ENCODE measurements at places on chromosomes 7 and 10. TPM values are rescaled to one million over a fixed set of nuclear protein-coding genes. Genes with fewer than 3 reads are reported as not detected.
A peak's percentile ranks its signal among the peaks of the same experiment; 100 is the strongest.

Gene NXPH1
- total RNA-seq = not detected

Gene ANKMY2
- 26.5 TPM for total RNA-seq

DNA sequence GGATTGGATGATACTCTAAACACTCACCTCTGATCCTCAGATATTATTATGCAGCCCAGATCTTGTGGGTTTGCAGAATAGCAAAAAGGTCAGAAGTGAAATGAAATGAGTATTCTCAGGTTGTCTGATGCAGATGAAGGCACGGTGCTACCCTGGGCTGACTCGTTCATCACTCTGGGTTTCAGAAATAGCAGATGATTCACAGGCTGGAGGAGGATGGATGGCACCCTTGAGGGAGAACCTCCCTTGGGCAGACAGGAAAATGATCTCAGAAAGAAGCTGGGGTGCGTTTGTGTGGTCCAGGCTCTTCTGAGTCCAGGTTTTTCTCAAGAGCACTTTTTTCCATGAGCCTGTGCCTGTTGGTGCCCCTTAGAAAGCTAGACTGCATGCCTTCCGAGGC, 515.8 kb upstream of the MKI67 start:
- no peak for DNase-seq

DNA sequence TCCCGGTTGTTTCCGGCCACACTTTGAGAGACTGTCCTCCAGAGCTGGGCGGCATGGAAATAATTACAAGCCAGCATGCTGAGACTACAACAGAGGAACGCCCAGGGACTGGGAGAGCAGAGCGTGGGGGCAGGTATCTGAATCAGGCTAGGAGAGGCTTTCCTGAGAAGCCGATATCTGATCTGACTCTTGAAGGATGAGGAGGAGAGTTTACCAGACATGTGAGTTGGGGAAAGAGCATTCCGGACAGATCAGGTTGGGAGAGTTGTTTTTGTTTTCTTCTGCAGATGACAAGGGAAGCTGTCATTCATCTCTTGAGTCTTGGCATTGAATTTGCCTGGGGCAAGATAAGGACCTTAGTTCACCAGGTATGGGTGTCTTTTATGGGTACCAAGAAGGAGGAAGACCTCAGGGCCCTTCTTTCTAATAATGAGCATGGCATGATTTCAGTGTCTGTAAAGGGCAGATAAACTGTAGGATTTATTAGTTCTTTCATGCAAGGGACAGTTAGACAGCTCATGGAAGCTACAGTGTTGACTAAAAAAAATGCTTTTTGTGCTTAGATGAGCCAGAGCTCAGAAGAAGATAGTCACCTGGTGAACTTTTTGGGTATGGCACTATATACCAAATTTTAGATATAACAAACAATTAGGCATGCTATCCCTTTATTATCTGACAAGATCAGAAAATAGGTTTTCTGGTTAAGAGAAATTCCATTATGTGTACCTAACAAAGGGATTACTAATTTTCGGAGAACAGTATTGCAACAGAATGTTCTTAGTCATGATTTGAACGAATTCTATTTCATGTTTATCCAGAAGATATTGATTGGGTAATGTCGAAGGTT, 36.2 kb downstream of the WBP1L start:
- DNase-seq = no peak

GRCh38 chr7:157651366-157652160, 314.8 kb downstream of the DNAJB6 start:
- DNase-seq = no peak

GRCh38 chr10:120011359-120012130, 119.0 kb downstream of the SEC23IP start:
- DNase-seq = peak; percentile 17

Gene FAM25C
- not detected for total RNA-seq

DNA sequence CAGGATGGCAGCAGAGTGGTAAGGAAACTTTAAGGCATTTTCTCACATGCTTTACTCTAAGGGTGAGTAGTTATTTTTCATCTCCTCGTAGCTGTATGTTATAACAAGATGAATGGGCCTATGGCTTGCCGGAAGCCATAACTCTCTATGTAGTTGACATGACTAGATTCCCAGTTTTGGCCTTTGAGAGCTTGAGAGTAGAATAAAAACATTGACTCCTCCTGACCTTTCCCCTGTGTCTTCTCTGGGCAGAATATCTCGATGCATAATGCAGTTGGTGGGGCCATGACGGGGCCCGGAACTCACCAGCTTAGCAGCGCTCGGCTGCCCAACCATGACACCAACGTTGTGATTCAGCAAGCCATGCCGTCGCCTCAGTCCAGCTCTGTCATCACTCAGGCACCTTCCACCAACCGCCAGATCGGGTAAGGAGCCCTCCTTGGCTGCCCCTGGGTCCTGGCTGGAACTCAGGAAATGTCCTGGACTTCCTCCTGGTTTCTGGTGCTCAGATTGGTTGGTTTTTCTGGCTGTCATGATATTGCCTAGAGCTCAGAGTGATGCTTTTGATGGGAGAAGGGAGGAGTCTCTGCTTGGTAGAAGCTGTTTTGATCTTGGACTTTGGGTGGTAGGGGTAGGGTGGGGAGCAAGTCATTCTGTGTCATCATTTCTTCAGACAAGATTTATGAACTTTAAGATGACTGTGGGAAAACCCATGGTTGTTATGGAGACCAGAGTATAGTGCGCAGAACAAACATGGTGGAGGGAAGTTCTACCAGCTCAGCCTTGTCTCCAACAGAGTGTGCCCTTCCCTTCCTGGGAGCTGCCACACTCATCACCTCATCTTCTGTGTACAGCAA, 158.0 kb downstream of the CREB5 start:
- no peak for DNase-seq

Gene SFTPA2
- not detected for total RNA-seq

DNA sequence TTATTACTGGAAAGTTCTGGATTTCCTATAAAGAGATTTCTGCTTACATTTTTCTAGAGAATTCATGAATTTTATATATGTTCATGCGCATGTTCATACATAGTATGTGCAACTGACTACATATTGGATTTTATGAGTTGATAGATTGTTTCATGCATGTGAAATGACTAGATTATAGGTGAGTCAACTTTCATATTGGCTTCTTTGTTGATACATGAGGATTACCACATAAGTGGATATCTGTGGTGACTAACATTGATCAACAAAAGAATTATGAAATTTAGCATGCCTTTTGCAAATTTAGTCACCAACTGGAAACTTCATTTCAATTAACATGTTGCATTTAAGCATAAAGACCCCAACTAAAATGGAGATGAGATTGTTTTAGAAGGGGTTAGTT, 99.0 kb downstream of the GNAT3 start:
- DNase-seq = no peak

Gene HABP2
- 112 TPM for total RNA-seq

- DNase-seq = no peak
Measured at GRCh38 chr10:17238445-17239291, 10.6 kb downstream of the VIM start.

GRCh38 chr10:52621635-52622079, 150.9 kb downstream of the MBL2 start:
- DNase-seq = no peak

DNA sequence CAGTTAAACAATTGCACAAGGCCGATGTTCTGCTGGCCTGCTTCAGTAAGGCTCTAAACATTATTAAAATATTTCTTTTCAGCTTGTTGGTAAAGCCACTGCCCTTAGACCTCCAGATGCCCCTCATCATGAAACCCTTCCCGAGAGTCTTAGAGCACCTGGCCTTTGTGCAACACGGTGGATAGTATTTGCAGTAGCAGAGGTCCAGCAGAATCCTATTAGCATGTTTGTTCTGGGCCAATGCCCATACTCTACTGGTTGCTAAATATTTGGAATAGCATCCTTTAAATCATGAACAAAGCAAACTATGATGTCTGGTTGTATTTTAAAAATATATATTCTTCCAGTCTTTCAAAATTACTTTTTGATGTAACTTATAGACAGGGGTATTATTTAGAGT, 584.6 kb downstream of the CNTNAP2 start:
- no peak for DNase-seq

- DNase-seq = no peak
Measured at GRCh38 chr7:44769376-44769775, 20.7 kb downstream of the ZMIZ2 start.

Gene HK1
- 35.6 TPM for total RNA-seq

GRCh38 chr10:113226831-113227445, 276.9 kb downstream of the TCF7L2 start:
- no peak for DNase-seq

Gene CFAP46
- total RNA-seq = 15.4 TPM

GRCh38 chr10:106987362-106987761, 177.1 kb downstream of the SORCS1 start:
- DNase-seq = no peak

Gene ZNF425
- 8.0 TPM for total RNA-seq

GRCh38 chr7:95614442-95614940, 18.2 kb upstream of the PDK4 start:
- DNase-seq = no peak

- no peak for DNase-seq
Measured at GRCh38 chr7:120941064-120941463, 9.5 kb upstream of the ING3 start.

Gene FKBP9
- 86.4 TPM for total RNA-seq

DNA sequence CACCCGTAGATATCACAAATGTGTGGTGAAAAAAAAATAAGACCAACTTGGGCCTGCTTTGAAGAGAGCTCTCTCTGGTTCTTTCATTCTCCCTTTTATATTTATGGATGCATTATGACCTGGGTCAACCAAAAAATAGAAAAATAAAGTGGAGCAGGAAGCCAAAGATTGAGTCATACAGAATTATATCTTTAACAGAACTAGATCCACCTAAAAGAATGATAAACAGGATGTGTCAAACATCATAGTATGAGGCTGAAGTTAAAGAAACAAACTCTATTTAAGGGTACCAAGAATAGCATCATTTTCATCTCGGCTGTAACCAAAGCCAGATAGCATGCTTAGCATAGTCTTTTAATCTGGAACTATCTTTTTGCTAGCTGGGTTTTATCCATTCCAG, 28.8 kb upstream of the NMT2 start:
- DNase-seq = no peak

Gene MKI67
- 48.8 TPM for total RNA-seq

Gene HDAC9
- 3.6 TPM for total RNA-seq

Gene LEP
- not detected for total RNA-seq

Gene INPP5A
- total RNA-seq = 30.6 TPM

DNA sequence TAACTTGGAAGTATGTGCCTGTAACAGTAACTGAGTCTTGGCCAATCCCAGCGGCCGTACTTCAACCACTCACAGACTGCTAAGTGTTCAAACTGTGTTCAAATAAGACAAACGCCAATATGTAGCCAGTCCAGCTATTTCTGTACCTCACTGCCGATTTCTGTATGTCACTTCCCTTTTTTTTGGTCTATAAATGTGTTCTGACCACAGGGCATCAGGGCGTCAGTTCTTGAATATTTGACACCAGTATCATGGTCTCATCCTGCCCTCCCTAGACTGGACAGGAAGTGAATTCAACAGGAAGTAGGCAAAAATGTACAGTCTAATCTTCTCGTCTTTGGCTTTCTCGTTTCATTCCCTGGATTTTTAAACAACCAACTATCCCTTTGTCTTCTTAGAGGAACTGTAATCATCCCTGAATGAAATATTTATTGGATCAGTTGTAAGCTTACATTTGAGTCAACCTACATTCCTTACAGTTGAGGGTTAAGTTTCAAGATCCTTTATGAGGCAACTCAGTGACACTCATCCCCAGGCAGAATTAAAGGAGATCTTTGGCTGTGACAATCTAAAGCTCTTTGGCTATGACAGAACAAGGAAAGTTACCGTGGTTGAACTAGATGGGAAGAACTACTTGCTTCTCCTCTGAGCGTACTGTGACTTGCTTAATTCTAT, 232.7 kb downstream of the NSUN6 start:
- DNase-seq = no peak

DNA sequence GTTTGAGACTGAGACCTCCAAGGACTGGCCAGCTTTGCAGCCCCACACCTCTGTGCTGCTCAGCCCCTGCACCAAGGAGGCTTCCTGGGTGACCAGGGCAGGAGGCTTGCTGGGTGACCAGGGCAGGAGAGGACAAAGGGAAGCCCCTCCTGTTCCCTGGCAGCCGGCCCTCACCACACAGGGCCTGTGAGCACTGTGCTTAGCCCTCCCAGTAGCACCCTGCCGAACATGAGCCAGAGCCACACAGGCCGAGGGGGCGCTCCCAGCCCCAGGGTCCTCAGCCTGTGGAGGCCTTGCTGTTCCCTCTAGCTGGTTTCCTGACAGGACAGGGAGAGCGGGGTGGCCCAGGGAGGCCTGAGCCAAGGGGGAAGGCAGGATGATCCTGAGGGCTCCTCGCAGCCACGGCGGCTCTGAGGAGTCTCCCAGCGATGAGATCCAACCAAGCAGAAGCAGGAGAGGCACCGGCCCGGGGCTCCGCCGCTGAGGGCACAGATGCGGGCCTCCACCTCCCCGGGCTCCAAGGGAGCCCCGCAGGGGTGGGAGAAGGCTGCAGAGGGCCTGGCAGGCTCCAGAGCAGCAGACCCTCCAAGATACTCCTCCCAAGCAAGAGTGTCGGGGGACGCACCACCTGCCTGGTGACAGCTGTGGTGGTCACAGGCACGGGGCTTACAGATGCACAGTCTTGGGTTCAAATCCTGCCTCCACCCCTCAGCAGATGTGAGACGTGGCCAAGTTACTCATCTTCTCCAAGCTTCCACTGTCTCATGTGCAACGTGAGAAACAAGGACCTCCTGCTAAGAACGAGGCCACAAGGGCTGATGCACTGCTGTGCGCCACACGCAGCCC, 22.5 kb downstream of the WDR86 start:
- DNase-seq = no peak
